ENCODE measurements at places on chromosomes 16 and 17. TPM values are rescaled to one million over a fixed set of nuclear protein-coding genes. Genes with fewer than 3 reads are reported as not detected.

The SUPT4H1 gene
- total RNA-seq: 113 TPM

The MEIOB gene
- not detected for total RNA-seq

The SKAP1 gene
- 77.6 TPM for total RNA-seq

The CCL7 gene
- total RNA-seq: not detected

The ADGRG1 gene
- 6.0 TPM for total RNA-seq

The MEFV gene
- total RNA-seq: 0.17 TPM

DNA sequence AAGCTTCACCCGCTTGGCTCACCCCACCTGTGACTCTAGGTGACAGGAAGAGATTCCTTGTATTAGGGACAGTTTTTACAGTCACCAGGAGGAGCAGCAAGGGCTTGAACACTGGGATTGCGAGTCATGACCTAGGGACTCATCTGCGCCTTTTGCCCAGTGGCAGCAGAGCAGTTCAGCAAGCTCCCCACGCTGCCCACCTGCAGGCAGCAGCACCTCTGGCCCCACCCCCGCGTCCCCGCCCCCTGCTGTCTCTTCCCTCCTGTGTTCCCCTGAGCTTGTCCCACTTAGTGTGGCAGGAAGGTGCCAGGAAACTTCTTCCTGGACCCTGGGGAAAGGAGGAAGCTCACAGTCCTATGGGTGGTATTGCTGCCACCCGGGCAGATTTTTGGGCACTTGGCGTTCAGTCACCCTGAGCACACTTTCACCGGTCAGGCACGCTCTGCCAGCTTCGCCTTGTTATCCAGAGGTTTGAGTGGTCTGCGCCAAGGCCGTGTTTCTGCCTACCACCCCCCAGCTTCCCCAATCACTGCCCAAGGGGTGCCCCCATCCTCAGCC, 8.7 kb downstream of the MMP15 start:
- DNase-seq: no peak

GRCh38 chr16:56332464-56333079, 92.8 kb downstream of the AMFR start:
- DNase-seq: peak; percentile 32

DNA sequence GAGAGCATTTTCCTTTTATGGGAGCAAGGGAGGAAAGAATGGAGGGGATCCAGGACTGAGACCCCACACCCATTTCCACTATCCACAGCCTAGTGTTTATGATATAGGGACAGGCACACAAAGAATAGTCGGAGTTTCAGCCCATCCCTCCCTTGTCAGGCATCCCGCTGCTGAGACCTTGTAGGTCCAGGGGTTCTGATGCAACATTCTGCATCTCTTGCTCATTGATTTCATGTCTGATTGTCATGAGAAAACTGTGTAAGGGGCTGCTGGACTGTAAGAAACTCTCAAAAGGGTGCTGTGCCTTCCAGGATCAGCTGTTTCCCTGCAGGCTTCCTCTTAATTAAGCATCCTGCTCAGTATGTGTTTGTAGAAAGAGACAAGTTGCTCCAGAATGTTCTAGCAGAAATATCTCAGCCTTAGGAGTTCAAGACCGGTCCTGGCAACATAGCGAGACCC, 5.3 kb upstream of the POLR3E start:
- DNase-seq: no peak

DNA sequence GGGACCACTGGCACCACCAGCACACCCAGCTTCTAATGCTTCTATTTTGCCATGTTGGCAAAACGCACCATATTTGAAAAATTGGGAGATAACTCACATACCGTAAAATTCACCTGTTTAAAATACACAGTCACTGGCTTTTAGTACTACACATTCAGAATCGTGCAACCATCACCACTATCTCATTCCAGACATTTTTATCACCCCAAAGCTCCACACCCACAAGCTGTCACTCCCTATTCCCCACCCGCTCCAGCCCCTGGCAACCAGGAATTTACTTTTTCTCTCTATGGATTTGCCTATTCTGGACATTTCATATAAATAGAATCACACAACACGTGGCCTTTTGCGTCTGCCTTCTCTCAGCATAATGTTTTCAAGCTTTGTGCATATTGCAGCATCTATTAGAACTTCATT, 25.0 kb downstream of the PPL start:
- DNase-seq: no peak

GRCh38 chr16:86672179-86672863, 94.0 kb downstream of the FOXL1 start:
- DNase-seq: no peak

GRCh38 chr16:50496990-50497389, 51.2 kb upstream of the NKD1 start:
- no peak for DNase-seq

- no peak for DNase-seq
Observed at GRCh38 chr17:65404761-65405160, 156.7 kb downstream of the AXIN2 start.

DNA sequence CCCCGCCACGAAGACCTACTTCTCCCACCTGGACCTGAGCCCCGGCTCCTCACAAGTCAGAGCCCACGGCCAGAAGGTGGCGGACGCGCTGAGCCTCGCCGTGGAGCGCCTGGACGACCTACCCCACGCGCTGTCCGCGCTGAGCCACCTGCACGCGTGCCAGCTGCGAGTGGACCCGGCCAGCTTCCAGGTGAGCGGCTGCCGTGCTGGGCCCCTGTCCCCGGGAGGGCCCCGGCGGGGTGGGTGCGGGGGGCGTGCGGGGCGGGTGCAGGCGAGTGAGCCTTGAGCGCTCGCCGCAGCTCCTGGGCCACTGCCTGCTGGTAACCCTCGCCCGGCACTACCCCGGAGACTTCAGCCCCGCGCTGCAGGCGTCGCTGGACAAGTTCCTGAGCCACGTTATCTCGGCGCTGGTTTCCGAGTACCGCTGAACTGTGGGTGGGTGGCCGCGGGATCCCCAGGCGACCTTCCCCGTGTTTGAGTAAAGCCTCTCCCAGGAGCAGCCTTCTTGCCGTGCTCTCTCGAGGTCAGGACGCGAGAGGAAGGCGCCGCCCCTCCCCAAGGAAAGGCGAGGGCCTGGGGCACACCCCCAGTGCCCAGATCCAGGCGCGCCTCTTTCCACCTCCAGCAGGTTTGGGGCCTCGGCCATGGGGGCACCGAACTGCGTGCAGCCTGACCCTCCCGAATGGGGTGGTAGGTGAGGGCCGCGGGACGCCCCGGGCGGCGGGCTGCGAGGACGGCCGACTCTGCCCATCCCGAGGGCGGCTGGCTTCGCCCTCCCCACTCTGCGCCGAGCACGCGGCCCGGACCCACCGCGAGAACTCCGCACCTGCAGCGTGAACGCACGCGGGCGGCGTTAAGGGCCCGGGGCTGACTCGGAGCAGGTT, 664 bp downstream of the HBQ1 start:
- DNase-seq: peak; percentile 89

DNA sequence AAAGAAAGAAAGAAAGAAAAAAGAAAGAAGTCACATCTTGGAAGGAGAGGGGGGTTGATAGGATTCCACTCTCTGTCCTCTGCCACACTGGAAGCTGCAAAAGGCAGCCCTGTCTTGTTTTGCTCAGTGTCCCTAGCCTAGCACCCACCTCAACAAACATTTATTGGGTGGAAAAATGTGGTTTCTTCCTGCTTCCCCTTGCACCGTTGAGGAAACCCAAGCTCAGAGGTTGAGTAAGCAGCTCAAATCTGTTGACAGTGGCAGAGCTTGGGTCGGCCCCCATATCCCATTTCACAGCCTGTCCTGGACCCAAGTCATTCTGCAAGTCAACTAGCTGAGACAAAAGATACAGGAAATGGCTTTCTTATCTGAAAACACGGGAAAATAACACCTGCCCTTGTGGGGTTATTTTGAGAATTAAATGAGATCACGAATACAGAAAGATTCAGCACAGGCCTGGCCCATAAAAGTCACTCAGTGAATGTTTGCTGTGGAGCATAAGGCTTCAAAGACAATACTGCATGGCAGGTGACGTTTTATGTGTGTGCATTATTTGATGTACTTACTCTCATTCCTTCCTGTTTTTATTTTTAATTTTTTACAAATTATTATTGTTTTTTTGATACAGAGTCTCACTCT, 63.6 kb downstream of the SCNN1B start:
- peak; percentile 33 for DNase-seq

- DNase-seq: no peak
Observed at GRCh38 chr17:73508057-73508930, 136.0 kb downstream of the SDK2 start.

DNA sequence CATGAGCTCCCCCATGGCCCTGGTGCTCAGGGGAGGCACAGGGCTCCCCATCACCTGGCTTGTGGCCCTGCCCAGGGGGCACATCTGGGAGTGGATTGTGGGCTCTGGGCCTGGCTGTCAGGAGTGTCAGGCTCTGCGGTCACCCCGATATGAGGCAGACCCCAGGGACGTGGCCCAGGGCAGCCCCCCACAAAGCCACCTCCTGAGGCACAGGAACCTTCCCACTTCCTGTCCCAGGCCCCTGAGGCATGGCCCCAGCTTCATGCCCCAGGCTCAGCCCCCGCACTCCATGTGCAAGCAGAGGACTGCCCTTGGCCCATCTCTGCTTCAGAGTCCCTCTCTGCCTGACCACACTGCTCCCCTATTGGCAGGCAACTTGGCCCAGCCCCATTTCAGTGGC, 160.3 kb downstream of the PCTP start:
- DNase-seq: no peak

GRCh38 chr17:10021272-10021984, 116.4 kb upstream of the RCVRN start:
- no peak for DNase-seq

- DNase-seq: no peak
Observed at GRCh38 chr17:29973005-29973404, 31.6 kb downstream of the EFCAB5 start.

DNA sequence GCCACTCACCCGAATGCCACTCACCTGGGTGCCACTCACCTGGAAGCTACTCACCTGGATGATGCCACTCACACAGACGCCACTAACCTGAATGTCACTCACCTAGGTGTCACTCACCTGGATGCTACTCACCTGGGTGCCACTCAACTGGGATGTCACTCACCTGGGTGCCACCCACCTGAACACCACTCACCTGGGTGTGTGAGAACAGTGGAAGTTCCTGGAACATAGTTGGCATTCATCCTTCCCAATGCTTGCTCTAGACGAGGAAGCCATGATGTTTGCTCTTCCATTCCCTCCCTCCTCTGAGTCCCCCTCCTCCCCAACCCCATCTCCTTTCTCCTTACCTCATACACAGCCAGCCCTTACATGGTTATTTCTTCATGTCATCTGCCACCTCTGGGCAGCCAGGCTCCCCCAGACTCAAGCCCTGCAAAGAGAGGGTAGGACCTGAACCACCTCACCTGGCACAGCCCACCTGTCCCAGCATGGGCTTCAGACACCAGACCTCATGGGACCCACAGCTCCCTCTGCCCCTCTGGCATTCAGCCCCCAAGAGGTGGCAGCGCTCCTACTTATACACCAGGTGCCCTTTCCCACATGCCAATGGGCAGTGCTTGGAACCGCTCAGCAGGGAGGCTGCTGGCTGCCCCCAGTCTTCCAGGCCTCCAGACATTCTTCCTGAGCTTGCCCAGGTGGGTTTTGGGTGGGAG, 171.8 kb upstream of the FOXF1 start:
- no peak for DNase-seq

DNA sequence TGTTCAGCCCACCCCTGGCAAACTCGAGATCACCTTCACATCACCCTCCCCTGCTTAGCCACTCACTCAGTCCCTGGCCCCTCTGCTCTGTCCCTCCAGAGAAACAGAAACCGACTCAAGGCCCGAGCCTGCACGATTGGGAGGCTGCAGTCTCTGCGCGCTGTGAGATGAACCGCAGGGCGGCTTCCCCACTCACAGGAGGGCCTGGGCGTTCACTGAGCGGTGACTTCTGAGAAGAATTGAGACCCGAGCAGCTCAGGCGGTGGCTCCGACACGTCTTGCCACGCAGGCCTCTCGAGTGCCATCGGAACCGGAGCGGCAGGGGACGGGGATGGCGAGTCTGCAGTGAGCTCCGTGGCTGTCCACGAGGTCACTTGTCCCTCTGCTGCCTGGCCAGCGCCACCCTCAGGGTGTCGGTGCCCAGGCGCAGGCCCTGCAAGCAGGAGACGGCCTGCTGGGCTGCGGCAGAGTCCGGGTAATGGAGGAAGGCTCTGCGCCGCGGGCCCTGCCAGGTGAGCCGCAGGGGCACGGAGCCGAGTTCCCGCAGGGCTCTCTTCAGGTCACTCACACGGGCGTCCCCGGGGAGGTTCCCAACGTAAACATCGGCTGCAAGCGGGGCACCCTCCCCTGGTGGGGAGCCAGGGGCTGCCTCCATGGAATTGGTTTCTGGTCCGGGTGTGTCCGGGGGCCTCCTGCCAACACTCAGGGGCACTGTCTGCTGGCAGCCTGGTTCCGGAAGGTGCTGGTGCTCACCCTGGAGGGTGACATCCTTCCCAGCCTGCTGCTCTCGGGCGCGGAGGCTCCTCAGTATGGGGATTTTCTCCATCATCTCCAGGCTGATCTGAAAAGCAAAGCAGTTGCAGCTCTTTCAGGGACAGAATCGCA, 21.6 kb downstream of the FOXF1 start:
- DNase-seq: no peak

DNA sequence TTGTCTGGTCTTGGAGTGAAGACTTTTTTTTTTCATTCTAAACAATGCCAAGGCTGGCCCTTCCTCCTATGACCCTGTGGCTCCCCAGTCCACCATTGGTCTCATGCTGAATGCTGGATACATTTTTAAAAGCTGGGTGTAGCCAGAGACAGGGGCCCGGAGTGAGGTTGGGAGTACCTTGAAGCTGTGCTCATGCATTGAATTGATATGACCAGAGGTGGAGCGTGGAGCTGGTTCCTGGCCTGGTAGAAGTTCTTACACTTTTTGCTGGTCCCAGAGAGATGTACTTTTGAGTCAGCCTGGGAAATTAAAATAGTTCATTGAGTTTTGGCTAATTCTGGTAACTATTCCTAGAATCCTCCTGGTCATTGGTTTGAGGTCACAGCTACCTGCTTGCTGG, 83.6 kb downstream of the CMIP start:
- DNase-seq: no peak

- no peak for DNase-seq
Observed at GRCh38 chr16:2039274-2040031, 8.2 kb downstream of the NTHL1 start.

GRCh38 chr17:47235506-47235905, 18.1 kb upstream of the ITGB3 start:
- no peak for DNase-seq

GRCh38 chr17:36131421-36131820, 27.8 kb downstream of the CCL4 start:
- no peak for DNase-seq

GRCh38 chr17:17965152-17965721, 7.0 kb downstream of the TOM1L2 start:
- no peak for DNase-seq

Measured in activated CD4-positive, alpha-beta memory T cell treated with anti-CD3 and anti-CD28 coated beads for 36 hours (primary cell).